ENCODE measurements at places on chromosomes 3 and 15. TPM values are rescaled to one million over a fixed set of nuclear protein-coding genes. Genes with fewer than 3 reads are reported as not detected.

DGKG gene
- not detected for total RNA-seq

ADAMTS9 gene
- 0.07 TPM for total RNA-seq

SH2D7 gene
- not detected for total RNA-seq

CD96 gene
- 0.10 TPM for total RNA-seq

PRTG gene
- total RNA-seq = not detected

CIP2A gene
- total RNA-seq = 24.5 TPM

SV2B gene
- total RNA-seq = not detected

CYP19A1 gene
- not detected for total RNA-seq

TRIM42 gene
- total RNA-seq = not detected

ATP13A3 gene
- 96.8 TPM for total RNA-seq

All from foreskin keratinocyte (primary cell).